Stimulated activated CD8-positive, alpha-beta memory T cell treated with anti-CD3 and anti-CD28 coated beads, Interleukin-2, amount 100 ng/mL, for 1 hour (primary cell): ENCODE measurements at places on chromosomes 3 and 15.

DNA sequence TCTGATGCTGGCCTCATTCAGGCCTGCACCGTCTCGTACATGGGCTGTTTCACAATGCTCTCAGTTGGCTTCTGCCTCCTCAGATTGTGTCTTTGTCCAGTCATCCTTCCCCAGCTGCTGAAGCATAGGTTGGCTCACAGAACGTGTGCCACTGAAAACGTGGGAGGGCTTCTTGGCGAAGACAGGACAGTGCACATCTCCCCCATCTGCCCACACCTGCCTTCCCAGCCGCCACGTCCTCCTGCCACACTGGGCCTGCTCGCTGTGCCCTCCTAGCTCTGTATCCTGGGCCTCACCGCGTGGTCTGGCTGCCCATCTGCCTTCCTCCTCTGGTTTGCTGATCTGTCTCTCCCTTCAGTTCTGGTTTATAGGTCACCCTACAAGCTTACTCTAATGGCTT lies 230.0 kb upstream of the TOPAZ1 start:
- DNase-seq = no peak

DNA sequence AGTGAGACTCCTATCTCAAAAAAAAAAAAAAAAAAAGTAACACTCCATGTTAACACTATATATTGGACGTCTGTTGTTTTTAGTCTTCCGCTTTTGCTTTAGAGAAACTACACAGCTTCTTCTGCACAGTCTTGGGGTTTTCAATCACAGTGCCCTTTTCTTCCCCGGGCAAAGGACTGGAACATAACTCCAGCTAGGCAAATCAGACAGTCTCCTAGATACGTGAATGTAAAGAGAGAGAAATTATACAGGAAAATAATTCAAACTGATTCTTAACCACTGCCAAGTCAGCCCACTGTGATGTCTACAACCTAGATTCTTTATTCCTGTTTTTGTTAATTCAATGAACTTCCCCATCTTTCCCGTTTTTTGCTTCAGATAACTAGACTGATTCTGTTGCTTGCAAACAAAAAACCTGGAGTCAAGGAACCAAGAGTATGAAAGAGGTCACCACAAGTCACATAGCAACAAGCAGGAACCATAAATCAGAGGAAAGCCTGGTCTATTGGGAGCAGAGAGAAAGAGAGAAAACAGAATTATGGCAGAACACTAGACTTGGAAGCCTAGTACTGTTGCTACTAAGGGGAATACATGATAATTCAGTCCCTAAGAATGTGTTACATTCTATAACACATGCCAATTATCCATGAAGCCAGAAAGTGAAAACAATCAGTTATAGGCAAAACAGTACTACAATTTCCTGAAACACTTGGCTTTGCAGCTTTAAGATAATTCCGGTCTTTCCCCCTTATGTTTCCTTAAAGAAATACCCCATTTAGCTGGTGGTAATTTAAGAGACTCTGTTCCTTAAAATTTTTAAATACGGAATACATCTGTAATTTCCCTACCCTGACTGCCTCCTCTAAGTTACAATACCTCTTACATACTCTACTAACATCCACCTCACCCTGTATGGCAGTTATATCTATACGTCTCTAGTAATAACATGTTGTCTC lies 63.1 kb downstream of the TBL1XR1 start:
- no peak for DNase-seq

DNA sequence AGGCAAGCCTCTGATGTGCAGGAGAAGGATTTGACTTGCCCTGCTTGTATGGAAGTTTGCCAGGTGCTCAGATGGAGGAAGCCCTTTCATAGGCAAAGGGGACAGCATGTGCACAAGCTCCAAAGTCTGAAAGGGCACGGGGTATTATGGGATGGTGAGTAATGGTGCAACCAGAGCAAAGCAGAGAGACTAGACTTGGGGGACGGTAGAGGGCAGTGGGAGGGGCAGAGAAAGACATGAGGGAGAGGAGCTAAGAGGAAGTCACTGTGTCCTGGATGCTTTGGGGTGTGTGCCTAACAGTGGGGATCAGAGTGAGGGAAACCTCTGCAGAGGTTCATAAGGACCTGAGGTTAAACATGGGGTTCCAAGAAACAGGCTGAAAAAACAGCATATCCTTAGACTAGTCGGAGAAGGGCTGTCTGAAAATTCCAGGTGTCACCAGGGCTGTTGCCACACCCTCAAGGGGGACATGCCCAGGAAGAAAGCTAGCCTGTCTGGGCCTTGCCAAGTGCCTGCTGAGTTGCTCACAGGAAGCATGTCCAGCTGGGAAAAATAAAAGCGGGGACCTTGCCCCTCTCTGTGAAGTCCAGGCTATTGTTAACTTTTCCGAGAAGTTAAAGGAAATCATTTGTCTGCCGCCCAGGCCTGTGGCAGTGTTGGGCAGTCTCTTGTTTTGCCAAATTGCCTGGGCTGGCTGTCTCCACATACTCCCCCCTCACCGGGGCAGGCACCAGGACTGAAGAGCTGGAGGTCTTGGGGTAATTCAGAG lies 47.1 kb downstream of the HRH1 start:
- DNase-seq = no peak

GRCh38 chr3:33096093-33096868 lies 665 bp downstream of the GLB1 start:
- DNase-seq = peak; percentile 16

GRCh38 chr3:87621667-87622066 lies 345.3 kb upstream of the POU1F1 start:
- no peak for DNase-seq

DNA sequence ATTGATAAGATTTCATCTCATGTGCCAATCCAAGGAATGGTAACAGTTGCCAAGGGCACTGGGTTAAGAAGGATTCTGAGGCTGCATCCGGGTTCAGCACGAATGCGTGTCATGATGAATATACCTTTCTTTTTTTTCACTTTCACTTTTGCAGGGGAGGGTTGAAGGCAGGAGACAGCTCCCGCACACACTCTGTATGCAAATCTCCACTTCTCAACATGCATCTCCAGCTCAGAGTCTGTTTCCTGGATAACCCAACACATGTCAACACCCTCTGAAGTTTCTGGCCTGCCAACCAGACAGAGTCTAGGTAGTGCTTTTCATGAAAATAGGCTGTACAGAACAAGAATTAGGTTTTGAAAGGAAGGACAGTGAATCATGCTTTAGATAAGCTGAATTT lies 21.6 kb downstream of the B4GALT4 start:
- DNase-seq = no peak

DNA sequence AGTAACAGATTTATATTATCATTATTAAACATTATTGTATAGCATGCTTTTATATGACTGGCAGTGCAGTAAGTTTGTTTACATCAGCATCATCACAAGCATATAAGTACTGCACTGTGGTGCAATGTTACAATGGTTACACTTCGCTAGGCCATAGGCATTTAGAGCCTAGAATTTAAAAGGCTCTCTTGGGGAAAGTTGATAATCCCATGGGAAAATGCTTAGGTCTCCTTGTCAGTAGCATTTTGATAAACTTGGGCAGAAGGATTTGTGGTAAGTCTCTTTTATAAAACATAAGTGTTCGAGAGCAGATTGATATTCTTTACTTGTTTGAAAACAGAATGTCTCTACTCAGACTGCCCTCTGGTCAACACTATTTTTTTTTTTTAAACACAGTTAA lies 7.5 kb downstream of the DTWD1 start:
- no peak for DNase-seq

DNA sequence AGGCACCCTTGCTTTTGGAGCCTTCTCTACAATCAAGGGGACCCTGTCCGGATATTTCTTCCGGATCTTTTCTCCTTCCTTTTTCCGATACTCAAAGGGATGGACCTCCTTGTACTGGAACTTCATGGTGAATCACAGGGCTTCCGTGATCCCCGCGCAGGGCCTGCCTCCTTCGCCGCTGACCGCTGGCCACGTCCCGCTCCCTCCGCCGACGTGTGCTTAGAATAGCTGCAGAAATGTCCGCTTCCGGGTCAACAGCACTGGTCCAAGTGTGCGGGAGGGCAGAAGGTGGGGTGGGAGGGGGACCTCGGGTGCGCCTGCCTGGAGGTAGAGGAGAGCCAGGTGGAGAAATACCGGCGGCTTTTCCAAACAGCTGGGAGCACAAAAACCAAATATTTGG lies 3.0 kb upstream of the ZNF774 start:
- DNase-seq = no peak
